ENCODE measurements at places on chromosomes 2 and 18.

- no peak for DNase-seq
Measured at GRCh38 chr2:228329282-228329681, 147.8 kb upstream of the SPHKAP start.

DNA sequence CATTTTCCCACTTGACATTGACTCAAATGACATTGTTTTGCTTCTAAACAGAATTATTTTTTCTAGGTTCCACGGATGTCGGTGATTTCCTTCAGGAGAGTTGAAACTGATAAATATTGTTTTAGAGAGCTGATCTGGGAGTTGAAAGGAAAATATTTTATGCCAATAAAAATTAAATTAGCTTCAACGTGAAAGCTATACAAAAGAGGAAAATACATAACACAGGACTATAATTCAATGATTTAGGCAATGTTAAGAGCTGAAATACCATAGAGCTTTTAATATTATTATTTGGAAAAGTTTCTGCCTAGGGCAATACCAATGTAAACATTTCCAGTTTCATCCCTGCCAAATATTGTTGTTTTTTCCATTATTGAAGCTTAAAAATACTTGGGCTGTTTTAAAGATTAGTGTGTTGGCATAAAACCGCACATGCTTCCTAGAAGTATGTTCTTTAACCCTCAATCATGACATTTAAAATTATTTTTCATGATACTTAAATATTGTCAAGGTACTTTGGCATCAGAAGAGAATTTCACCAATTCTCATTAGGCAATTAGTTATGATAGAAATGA lies 18.6 kb upstream of the PDE1A start:
- no peak for DNase-seq

DNA sequence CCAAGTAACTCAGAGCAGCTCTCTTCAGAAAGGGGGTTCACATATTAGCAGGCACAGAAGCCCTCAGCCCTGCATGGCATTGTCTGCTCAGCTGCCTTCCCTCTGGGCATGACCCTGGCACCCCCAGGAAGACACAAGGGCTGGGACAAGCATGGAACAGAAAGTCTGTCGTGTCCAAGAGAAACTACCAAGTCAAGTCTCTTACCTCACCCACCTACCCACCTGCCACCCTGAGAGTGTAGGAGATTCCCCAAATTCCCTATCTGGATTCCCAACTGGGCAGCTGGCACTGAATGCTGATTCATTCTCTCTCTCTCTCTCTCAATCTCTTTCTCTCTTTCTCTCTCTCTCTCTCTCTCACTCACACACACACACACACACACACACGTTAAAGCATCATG lies 21.6 kb downstream of the SMAD7 start:
- no peak for DNase-seq

DNA sequence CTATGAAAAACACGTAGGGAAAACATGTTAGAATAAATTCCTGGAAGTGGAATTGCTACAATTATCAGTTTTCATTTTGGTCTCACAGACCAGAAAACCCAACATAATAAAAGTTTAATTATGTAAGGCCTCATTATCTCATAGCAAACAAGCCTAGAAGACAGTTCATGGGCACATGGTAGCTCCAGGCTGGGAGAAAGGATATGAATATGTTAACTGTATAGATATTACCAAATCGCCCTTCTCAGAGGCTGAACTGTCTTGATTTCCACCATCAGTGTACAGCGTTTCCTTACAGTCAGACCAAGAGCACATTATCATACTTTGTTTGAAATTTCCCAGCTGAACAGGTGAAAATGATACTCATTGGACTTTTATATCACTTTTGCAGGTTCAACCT lies 17.1 kb upstream of the SLC35F6 start:
- DNase-seq = no peak

GRCh38 chr18:48832938-48833700 lies 117.6 kb downstream of the SMAD7 start:
- DNase-seq = no peak

GRCh38 chr2:42141687-42142546 lies 27.2 kb upstream of the EML4 start:
- DNase-seq = no peak

- no peak for DNase-seq
Measured at GRCh38 chr2:156311976-156312375, 20.5 kb downstream of the NR4A2 start.

GRCh38 chr18:38805256-38805655 lies 1239.7 kb upstream of the CELF4 start:
- DNase-seq = no peak

GRCh38 chr2:148932536-148932935 lies 57.5 kb downstream of the KIF5C start:
- DNase-seq = no peak

- no peak for DNase-seq
Measured at GRCh38 chr2:238636269-238637073, 209.7 kb downstream of the ASB1 start.

DNA sequence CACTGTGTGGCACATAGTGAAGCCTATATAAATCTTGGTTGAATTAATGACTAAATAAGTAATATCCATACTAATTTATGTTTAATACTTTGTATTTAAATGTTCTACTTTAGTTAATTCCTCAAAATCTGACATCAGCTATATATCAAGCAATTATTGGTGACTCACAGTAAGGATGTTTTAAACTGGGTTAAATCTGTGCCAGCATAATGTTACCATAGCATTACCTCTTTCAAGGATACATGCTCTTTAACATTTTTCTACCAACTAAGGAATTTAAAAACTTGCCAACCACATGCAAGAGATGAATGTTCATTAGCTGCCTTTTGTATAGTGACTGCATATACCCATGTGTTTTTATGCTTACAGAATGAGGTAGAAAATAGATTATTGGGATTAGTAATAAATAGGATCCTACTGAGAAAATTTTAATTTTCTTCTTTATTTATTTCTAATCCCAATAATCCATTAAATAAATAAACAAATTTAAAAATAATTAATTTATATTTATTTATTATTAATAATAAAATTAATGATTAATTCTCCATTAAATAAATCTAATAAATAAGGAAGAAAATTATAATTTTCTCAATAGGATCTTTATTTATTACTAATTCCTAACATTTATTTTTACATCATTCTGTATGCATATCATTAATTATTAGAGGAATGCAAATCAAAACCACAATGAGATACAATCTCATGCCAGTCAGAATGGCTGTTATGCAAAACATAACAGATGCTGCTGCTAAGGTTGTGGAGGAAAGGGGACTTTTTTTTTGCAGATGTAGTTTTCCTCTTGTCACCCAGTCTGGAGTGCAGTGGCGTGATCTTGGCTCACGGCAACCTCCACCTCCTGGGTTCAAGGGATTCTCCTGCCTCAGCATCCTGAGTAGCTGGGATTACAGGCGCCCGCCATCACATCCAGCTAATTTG lies 410.7 kb upstream of the DSEL start:
- DNase-seq = no peak

DNA sequence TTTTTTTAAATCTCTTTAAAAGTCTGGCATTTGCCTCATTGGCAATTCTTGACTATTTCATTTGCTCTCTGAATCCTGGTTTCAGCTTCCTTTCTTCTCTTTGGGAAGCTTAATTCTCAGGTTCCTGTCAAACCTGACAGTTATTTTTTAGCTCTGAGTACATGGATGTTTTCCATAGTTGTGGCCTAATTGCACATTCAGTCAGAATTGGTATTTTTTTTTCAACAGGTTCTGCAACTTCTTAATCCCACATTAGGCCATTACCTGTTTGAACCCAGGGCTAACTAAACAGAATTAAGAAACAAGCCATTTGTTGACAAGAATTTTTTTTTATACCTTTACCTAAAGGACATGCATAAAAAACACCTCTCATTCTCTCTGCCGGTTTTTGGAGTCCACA lies 338.8 kb downstream of the SETBP1 start:
- no peak for DNase-seq

- no peak for DNase-seq
Measured at GRCh38 chr2:233597522-233597921, 19.9 kb upstream of the UGT1A8 start.

GRCh38 chr2:9488583-9489547 lies 14.5 kb downstream of the IAH1 start:
- DNase-seq = no peak

DNA sequence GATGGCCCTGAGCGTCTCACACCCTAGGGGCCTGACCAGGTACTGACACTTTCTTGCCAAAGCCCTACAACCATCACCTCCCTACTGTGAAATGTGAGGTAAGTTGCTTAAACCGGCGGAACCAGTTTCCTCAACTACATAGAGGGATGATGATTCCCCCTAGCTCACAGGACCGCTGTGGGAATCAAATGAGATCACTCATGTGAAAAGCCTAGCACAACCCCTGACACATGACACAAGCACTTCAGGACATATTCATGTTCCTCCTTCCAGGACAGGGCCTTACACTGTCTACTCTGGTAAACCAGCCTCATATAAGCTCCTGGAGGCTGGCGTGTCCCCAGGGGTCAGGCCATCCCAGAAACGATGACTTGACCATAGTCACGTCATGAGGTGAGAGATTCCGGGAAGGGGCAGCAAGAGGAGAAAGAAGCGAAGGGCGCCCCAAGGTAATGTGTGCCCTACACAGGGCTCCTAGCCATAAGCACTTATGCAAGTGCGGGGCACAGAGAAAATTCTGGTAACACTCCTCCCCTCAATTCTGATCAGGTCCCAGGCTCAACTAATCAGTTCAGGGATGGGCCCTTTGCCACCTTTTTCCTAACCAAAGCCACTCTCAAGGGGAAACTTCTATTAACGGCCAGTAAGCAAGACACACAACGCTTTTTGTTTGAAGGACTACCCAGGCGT lies 49.5 kb downstream of the C2orf42 start:
- peak; percentile 43 for DNase-seq

- no peak for DNase-seq
Measured at GRCh38 chr2:235171550-235172031, 219.8 kb downstream of the SH3BP4 start.

GRCh38 chr2:22454826-22455485 lies 930.0 kb upstream of the KLHL29 start:
- no peak for DNase-seq

- no peak for DNase-seq
Measured at GRCh38 chr2:224286923-224287322, 115.0 kb downstream of the FAM124B start.

DNA sequence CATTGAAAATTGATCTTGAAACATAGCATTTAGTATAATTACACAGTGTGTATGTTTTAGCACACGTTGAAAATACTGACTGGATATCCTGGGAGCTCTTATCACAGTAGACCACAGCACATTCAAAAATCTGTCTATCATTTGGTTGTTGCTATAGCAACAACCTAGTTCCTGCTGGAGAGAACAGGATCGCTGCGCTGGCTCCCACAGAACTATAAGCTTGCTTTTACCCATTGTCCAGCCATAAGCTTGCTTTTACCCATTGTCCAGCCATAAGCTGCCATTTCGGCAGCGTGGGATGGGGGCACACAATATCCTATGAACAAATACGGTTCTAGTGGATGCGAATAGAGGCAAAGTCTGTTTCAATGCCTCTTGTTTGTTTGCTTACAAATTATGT lies 70.4 kb upstream of the ST6GAL2 start:
- no peak for DNase-seq

DNA sequence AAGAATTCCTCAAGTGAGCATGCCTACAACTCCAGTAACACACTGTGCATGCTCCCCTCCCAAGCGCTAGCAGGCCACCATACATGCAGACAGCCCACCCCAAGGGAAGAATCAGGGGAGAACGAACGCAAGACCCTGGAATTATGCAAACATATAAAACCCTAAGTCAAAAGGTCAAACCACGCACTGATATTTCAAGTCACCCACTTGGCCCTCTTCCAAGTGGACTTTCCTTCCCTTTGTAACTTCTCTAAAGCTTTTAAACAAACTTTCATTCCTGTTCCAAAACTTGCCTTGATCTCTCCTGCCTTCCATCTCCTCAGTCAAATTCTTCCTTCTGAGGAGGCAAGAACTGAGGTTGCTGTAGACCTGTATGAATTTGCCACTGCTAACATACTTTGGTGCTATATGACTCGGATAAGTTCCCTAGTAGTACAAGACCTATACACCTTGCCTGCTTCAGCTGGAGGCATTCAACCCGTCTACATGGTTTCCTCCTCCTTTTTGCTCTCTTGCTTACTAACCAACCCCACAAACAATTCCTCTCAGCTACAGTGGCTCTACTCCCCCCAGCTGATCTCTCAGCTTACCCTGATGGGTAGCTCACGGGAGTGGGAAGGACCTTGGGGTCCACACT lies 11.1 kb upstream of the RPIA start:
- DNase-seq = no peak

DNA sequence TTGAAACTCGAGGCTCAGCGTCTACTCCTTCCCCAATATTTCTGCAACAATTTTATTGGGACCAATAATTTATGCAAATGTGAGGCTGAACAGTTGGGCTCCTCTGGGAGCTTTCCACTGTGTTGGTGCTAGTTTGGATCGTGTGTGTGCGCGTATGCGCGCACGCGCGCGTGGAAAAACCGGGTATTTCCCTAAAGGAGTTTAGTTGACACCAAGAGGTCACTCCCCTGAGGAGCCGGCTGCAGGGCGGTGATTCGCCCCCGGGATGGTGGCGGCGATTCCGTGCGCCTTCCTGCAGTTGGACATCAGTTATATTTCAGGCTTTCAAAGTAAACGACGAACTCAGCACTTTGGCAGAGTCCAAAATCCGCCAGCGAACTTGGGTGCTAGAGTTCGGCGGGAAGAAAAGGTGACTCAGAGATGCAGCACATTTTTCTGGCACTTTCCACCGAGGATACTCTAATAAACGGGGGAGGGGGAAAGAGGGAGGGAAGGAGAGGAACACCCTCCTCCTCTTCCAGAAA lies 186.5 kb upstream of the FANCL start:
- peak; percentile 53 for DNase-seq

- DNase-seq = no peak
Measured at GRCh38 chr2:175815537-175815936, 186.5 kb downstream of the LNPK start.

- no peak for DNase-seq
Measured at GRCh38 chr2:234292205-234292961, 204.5 kb downstream of the ARL4C start.

DNA sequence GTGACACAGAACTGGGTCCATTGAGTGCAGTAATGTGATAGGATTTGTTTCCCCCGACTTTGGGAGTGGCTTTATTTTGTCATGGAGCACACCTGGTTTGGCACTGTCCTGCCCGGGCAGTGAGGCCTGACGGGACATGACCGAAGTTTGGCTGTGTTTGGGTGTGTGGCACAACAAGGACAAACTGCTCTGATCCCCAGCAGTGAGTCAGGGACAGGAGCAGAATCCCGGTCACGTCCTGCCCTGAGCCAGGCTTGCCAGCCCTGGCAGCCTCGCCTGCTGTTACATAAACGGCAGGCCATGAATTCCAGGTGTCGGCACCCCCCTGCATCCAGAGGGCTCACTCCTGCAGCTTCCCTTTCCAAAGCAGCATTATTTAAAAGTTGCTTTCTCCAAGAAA lies 45.7 kb downstream of the IMPA2 start:
- no peak for DNase-seq

DNA sequence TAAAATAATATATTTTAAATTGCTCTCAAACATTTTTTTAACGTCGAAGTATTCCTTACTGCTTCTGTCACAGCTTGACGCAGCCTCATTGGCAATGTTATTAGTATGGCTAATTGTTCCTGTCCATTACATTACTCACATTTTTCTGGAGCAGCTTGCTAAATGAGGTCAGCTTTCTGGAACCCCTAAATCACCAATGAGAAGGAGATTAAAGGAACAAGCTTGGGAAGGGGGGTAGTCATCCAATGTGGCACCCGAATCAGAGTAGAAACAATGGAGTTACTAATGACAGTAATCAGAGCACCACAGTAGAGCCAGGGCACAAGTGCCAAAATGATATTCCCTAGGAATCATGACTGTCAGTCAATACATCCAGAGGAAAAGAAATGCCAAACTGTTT lies 5.1 kb downstream of the NEUROD1 start:
- no peak for DNase-seq

- DNase-seq = peak; percentile 90
Measured at GRCh38 chr2:237923481-237924163, 43.2 kb upstream of the UBE2F start.
